ENCODE measurements at places on chromosomes 6 and 20. TPM values are rescaled to one million over a fixed set of nuclear protein-coding genes. Genes with fewer than 3 reads are reported as not detected.
A peak's percentile ranks its signal among the peaks of the same experiment; 100 is the strongest.

- H3K36me3 ChIP-seq, result peaks cover 1% of the 10 kb centered on the region
- H3K4me3 ChIP-seq, result peak overlapping the region; percentile 66
- peaks cover 30% of the 10 kb centered on the region for H3K4me1 ChIP-seq
Measured at GRCh38 chr6:2900821-2901644, 2.1 kb downstream of the SERPINB9 start.

The GABRR1 gene
- 0.52 TPM for total RNA-seq

The NR2E1 gene
- not detected for total RNA-seq

- peaks cover 10% of the 10 kb centered on the region for H3K4me1 ChIP-seq
- no peak overlapping the region for H3K4me3 ChIP-seq
- H3K27ac ChIP-seq, result peak overlapping the region; percentile 31
- DNase-seq, result no peak
Measured at GRCh38 chr20:53804920-53805894, 211.6 kb upstream of the ZNF217 start.

DNA sequence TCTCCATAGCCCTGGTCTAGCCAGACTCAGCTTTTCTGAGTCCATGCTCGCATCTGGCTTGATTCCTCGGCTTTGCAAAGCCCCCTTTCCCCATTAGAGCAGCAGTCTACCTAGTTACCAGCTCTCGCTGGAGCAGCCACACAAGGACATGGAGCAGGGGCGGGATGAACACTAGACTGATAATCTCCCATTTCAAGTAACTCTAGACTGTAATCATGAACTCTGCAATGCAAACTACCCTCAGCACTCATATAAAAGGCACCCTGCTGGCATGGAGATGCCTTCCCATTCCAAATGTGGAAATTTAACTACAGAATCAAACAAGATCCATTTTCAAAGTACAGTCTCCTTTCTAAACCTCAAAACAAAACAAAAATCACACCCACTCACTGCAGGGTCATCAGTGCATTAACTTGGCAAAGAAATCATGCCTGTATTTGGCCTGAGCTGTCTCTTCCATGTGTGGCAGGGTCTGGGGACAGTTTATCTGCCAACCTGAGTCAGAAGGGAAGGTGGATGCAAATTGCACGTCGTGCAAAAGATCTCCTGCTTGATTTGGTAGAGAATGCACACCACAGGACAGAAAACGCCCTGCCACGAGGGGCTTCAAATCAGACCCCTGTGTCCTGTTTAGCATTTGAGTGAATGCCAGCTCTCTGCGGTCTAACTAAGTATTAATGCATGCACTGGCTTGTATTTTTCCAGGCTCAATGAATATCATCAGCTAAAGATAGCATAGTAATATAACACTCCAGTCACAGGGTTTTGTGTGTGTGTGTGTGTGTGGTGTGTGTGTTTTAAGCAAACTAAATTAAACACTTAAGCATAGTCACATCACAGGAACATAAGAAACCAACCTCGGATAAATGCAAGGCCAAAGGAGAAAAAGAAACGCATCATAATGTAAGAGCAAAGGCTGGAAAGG is 85.3 kb downstream of the MYLK4 start:
- H3K27me3 ChIP-seq, result no peaks in the 10 kb centered on the region
- no peaks in the 10 kb centered on the region for H3K36me3 ChIP-seq
- H3K27ac ChIP-seq, result no peak overlapping the region
- no peaks in the 10 kb centered on the region for H3K4me1 ChIP-seq

DNA sequence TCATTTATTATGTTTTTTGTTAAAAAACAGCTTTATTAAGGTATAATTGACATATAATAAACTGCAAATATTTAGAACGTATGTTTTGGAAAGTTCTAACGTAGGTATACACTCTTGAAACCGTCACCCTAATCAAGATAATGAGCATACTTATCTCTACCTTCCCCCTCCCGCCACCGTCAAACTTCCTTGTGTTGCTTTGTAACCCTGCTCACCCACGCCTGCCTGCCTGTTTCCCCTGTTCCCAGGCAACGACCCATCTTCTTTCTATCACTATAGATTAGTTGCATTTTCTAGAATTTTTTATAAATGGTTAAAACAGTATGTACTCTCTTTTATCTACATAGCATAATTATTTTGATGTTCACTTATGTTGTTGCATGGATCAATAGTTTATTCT is 33.5 kb upstream of the GCLC start:
- no peaks in the 10 kb centered on the region for H3K36me3 ChIP-seq
- no peaks in the 10 kb centered on the region for H3K27me3 ChIP-seq
- no peak for DNase-seq
- H3K4me1 ChIP-seq, result peaks cover 7% of the 10 kb centered on the region

The SIRPA gene
- 30.3 TPM for total RNA-seq

The ACTL10 gene
- 2.6 TPM for total RNA-seq

DNA sequence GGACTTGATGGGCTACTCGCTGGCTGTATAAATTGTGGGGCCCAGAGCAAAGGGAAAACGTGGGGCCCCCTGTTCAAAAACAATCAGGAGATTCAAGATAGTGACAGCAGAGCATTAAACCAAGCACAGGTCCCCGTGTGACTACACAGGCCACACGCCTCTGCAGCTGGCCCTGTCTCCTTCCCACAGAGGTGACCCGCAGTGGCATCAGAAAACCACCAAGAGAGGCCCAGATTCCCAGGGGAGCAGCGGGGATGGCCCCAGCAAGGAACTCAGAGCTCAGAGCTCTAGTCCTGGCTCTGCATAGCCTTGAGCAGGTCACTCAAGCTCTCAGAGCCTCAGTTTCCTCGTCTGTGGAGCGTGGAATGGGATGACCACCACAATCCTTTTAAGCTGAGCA is 57.6 kb downstream of the CPNE5 start:
- no peaks in the 10 kb centered on the region for H3K4me1 ChIP-seq
- no peak overlapping the region for H3K27ac ChIP-seq
- no peaks in the 10 kb centered on the region for H3K36me3 ChIP-seq
- peaks cover 4% of the 10 kb centered on the region for H3K27me3 ChIP-seq
- no peak overlapping the region for H3K4me3 ChIP-seq
- no peak for DNase-seq

The BLCAP gene
- total RNA-seq, result 135 TPM

DNA sequence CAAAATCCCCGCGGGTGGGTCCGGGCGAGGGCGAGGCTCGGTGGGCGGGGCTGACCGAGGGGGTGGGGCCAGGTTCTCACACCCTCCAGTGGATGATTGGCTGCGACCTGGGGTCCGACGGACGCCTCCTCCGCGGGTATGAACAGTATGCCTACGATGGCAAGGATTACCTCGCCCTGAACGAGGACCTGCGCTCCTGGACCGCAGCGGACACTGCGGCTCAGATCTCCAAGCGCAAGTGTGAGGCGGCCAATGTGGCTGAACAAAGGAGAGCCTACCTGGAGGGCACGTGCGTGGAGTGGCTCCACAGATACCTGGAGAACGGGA is 809 bp downstream of the HLA-G start:
- peaks cover 12% of the 10 kb centered on the region for H3K4me1 ChIP-seq
- H3K4me3 ChIP-seq, result peak overlapping the region; percentile 32
- H3K36me3 ChIP-seq, result no peaks in the 10 kb centered on the region

DNA sequence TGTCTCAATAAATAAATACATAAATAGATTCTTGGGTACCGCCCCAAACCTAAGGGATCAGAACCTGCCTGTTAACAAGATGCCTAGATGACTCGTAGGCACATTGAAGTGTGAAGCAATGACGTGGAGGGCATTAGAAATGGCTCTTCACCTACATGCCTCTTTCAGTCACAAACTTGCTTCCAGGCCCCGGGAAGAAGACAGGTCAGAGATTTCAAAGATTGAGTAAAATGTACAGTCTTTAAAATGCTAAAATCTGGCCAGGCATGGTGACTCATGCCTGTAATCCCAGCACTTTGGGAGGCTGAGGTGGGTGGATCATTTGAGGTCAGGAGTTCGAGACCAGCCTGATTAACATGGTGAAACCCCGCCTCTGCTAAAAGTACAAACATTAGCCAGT is 480.8 kb upstream of the JARID2 start:
- H3K36me3 ChIP-seq, result no peaks in the 10 kb centered on the region
- no peak for DNase-seq
- no peak overlapping the region for H3K4me3 ChIP-seq
- no peak overlapping the region for H3K27ac ChIP-seq
- H3K27me3 ChIP-seq, result no peaks in the 10 kb centered on the region
- H3K4me1 ChIP-seq, result peaks cover 8% of the 10 kb centered on the region

- H3K27me3 ChIP-seq, result no peaks in the 10 kb centered on the region
- no peak for DNase-seq
- H3K27ac ChIP-seq, result no peak overlapping the region
Measured at GRCh38 chr6:160883999-160884398, 107.6 kb upstream of the MAP3K4 start.

The TPX2 gene
- total RNA-seq, result 11.2 TPM

GRCh38 chr20:60395991-60396390 is 437.8 kb downstream of the CDH26 start:
- no peak overlapping the region for H3K4me3 ChIP-seq
- no peaks in the 10 kb centered on the region for H3K36me3 ChIP-seq
- no peaks in the 10 kb centered on the region for H3K27me3 ChIP-seq
- no peak overlapping the region for H3K27ac ChIP-seq
- no peaks in the 10 kb centered on the region for H3K4me1 ChIP-seq
- no peak for DNase-seq

The HLA-DPA1 gene
- total RNA-seq, result 101 TPM

The OR2J1 gene
- not detected for total RNA-seq

DNA sequence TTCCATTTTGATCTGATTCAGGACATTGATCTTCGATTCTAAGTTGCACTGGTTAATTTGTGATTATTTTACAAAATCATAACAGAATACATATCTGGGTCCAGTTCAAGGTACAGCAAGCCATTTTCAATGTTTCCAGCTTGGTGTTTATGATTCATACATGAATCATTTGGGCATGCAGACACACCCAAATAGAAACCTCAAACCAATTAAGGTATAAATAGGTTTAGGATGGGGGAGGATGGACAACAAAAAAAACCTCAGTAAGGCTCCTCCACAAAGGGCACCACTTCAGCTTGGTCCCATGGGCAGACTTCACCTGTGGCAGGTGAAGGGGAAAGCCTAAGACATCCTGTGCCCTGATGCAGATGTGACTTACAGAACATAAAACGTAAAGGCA is 192.7 kb downstream of the KHDC1L start:
- H3K27me3 ChIP-seq, result no peaks in the 10 kb centered on the region
- DNase-seq, result no peak
- H3K4me3 ChIP-seq, result no peak overlapping the region
- no peaks in the 10 kb centered on the region for H3K36me3 ChIP-seq
- no peak overlapping the region for H3K27ac ChIP-seq

The ANKRD6 gene
- 4.1 TPM for total RNA-seq

DNA sequence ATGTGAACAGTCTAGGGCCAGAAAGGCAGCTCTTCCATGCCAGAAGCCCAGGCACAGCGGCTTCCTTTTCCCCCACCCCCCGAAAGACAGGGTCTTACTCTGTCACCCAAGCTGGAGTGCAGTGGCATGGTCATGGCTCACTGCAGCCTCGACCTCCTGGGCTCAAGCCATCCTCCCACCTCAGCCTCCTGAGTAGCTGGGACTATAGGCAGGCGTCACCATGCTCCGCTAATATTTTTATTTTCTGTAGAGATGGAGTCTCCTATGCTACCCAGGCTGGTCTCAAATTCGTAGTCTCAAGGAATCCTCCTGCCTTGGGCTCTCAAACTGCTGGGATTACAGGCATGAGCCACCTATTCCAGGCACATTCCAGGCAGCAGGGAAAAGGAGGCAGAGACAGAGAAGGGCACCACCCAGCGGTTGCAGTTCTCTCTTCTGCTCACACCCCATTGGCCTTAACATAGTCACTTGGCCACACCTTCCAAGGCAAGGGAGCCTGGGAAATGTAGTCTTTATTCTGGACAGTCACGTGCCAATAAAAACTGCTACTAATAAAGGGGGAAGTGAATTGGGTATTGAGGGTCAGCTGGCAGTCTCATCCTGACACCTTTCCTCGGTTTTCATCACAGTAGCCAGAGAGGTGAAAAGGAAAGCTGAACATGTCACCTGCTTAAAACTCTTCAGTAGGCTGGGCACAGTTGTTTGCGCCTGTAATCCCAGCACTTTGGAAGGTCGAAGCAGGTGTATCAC is 205.9 kb downstream of the ZMYND8 start:
- H3K36me3 ChIP-seq, result no peaks in the 10 kb centered on the region
- no peaks in the 10 kb centered on the region for H3K27me3 ChIP-seq
- H3K4me3 ChIP-seq, result no peak overlapping the region
- no peaks in the 10 kb centered on the region for H3K4me1 ChIP-seq
- H3K27ac ChIP-seq, result no peak overlapping the region

- H3K27ac ChIP-seq, result no peak overlapping the region
- H3K4me1 ChIP-seq, result no peaks in the 10 kb centered on the region
- no peak overlapping the region for H3K4me3 ChIP-seq
- no peaks in the 10 kb centered on the region for H3K27me3 ChIP-seq
Measured at GRCh38 chr6:147675281-147675680, 166.8 kb downstream of the SAMD5 start.

DNA sequence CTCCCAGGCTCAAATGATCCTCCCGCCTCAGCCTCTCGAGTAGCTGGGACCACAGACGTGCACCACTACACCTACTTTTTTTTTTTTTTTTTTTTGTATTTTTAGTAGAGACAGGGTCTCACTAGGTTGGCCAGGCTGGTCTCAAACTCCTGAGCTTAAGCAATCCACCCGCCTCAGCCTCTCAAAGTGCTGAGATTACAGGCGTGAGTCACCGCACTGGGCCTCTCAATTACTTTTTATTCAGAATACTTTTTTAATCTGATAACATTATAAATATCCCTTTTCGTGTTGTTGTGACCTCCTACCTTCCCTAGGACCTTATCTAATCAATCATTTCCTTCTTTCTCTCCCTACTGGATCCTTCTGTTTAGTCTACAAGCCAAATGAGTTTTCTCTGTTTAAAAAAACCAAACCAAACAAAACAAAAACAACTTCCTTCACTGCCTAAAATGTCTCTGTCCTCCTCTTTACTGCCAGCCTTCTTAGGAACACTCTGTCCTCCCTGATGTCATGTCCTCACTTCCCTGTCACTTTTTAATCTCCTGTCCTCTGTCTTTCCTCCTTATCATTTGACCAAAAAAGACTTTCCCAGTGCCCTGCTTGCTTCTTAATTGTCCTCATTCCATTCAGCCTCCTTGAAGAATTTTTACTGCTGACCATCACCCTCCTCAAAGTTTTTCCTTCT is 85.0 kb downstream of the CAP2 start:
- no peaks in the 10 kb centered on the region for H3K27me3 ChIP-seq
- H3K36me3 ChIP-seq, result no peaks in the 10 kb centered on the region
- H3K27ac ChIP-seq, result no peak overlapping the region
- H3K4me3 ChIP-seq, result no peak overlapping the region

DNA sequence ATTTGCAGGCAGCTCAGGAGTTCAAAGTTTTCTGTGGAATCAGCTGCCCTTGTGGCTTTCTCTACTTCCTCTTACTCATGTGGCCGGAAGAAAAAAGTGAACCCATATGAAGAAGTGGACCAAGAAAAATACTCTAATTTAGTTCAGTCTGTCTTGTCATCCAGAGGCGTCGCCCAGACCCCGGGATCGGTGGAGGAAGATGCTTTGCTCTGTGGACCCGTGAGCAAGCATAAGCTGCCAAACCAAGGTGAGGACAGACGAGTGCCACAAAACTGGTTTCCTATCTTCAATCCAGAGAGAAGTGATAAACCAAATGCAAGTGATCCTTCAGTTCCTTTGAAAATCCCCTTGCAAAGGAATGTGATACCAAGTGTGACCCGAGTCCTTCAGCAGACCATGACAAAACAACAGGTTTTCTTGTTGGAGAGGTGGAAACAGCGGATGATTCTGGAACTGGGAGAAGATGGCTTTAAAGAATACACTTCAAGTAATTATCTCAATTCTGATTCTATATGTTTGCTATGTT is 1.1 kb downstream of the MGME1 start:
- no peak for DNase-seq
- H3K27me3 ChIP-seq, result no peaks in the 10 kb centered on the region
- peaks cover 69% of the 10 kb centered on the region for H3K4me1 ChIP-seq
- no peaks in the 10 kb centered on the region for H3K36me3 ChIP-seq
- peak overlapping the region; percentile 95 for H3K4me3 ChIP-seq

GRCh38 chr20:44465001-44465560 is 10.6 kb upstream of the TTPAL start:
- no peaks in the 10 kb centered on the region for H3K27me3 ChIP-seq
- peaks cover 12% of the 10 kb centered on the region for H3K4me1 ChIP-seq
- no peak overlapping the region for H3K4me3 ChIP-seq
- peak overlapping the region; percentile 76 for H3K27ac ChIP-seq
- H3K36me3 ChIP-seq, result no peaks in the 10 kb centered on the region

All from suprapubic skin (tissue), 4 donors.